ENCODE measurements at places on chromosomes 2 and 18.

DNA sequence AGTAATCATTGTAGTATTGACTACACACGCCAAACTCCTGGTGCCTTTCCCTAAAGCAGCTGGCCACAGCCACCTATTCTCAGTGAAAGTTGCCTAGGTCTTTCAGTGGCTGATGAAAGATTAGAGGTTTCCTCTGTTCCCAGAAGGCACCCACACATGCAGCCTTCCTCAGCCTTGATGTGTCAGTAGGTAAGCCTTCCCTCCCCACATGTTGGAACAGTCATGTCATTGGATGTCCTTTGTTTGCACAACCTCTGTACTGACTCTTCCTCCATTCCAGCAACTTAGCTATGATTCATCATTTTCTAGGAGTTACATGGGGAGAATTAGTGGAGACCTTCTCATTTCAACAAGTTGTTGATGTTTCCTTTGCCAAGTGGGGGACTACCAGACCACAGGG lies 630.8 kb upstream of the SLC39A10 start:
- no peak for DNase-seq

DNA sequence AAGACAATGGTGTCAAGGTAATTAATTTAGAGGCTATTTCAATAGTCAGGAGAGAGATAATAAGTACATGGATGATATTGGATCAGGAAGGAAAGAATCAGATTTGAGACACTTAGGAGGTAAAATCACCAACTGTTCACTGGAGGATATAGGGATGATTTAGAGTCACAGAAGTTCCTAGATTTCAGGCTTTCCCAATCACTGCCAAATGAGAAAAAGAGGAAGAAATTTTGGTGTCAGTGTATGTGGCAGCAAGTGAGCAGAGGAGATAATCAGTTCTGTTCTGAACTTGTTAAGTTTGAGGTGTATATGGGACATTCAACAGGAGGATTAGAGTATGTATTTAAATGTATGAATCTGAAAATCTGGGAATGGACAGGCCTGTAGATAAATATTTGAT lies 640.4 kb downstream of the NR4A2 start:
- no peak for DNase-seq

GRCh38 chr2:172639256-172639655 lies 83.4 kb downstream of the PDK1 start:
- DNase-seq, result no peak

- DNase-seq, result no peak
Observed at GRCh38 chr2:122543815-122544214, 788.4 kb downstream of the TSN start.

DNA sequence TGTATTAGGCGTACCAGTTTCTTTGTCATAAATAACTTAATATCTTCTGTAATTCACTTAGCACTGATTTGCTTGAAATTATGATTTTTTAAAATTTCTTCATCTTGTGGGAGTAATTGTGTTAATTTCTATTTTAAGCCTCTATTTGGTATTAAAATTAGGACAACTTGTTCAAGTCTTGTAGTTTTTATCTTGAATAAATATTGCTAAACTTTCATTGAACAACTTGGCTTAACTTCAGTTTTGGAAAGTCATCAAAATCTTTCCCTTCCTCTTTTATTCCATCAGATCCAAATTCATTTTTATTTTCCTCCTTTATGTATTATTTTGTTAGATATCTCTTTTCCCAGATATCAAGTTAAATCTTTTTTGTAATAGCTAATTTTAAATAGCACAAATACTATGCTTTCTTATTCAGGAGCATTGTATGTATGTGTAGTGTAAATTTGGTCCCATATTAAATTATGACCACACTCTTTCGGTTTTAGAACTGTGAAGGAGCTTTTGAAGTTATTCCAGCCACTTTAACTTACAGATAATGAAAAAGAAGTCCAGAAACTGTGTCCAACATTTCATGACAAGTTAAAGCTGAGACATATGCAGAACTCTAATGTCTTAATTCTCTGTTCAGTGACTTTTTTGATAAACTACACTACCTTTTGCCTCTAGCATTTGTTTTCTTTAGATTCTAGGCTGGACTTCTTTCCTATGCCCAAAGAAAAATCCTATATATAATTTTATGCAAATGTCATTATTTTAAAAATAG lies 31.7 kb upstream of the NT5C1B start:
- no peak for DNase-seq

DNA sequence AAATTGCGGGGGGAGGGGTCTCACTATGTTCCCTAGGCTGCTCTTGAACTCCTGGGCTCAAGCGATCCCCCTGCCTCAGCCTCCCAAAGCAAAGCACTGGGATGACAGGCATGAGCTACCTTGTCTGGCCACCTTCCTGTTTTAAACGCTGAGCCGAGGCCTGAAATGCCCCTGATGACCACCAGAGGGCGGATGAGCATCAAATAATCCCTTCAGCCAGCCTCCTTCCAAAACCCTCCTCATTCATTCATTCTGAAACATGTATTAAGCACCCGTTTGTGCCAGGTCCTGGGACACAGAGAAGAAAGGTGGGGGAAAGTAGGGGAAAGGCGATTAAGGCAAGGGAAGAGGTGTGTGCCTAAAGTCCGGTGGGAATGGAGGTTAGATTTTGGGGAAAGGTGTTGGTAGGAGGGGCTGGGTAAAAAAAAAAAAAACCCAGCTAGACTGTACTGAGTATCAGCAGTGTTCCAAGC lies 30.7 kb upstream of the PTMA start:
- peak; percentile 88 for DNase-seq

DNA sequence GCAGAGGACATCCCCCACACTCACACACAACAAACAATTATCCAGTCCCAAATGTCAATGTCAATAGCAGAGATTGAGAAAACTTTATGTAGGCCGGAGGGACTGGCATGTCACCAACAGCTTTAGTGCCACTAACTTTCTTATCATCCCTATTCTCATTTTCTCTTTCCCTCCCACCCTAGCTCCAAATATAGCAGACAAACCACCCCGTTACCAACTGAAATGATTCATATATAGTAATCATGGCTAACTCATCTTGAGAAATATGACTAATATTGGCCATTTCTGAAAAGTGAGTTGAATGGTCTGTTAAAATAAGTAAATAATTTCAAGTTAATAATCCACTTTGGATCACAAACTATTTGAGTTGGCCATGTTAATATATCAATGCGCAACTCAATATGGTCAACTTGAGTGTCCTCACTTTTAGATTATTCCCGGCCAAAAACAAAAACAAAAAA lies 242.1 kb upstream of the RND3 start:
- DNase-seq, result peak; percentile 19

GRCh38 chr2:118845522-118846441 lies 1.7 kb downstream of the EN1 start:
- DNase-seq, result no peak

- no peak for DNase-seq
Observed at GRCh38 chr18:58532298-58532697, 96.6 kb downstream of the ALPK2 start.

- DNase-seq, result no peak
Observed at GRCh38 chr2:236627193-236627592, 57.6 kb downstream of the ACKR3 start.

GRCh38 chr2:88165332-88166003 lies 4.7 kb upstream of the THNSL2 start:
- no peak for DNase-seq

- DNase-seq, result peak; percentile 52
Observed at GRCh38 chr2:38750011-38750890, 910 bp downstream of the SRSF7 start.

GRCh38 chr2:206353685-206354084 lies 79.2 kb downstream of the ZDBF2 start:
- DNase-seq, result peak; percentile 2

DNA sequence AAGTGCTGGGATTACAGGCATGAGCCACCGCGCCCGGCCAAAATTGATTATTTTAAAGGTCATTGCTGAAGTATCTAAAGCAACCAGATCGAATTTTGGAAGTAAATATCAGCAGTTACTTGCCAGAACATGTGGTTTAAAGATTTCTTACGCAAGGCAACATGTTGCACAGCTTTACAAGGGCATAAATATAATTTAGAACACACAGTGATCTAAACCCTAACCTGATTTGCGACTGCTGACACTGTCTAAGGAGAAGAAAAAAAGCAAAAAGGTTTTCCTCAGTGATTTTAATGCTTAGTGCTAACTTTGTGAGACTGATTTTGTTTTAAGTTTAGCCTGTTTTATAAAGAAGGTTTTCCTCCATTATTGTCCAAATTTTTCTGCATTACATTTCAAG lies 569.9 kb upstream of the LINC00305 start:
- no peak for DNase-seq

Data from activated CD4-positive, alpha-beta T cell treated with anti-CD3 and anti-CD28 coated beads, Interleukin-2, amount 50 U/mL, for 16 hours (primary cell).